ENCODE measurements at places on chromosomes 1 and 21.

DNA sequence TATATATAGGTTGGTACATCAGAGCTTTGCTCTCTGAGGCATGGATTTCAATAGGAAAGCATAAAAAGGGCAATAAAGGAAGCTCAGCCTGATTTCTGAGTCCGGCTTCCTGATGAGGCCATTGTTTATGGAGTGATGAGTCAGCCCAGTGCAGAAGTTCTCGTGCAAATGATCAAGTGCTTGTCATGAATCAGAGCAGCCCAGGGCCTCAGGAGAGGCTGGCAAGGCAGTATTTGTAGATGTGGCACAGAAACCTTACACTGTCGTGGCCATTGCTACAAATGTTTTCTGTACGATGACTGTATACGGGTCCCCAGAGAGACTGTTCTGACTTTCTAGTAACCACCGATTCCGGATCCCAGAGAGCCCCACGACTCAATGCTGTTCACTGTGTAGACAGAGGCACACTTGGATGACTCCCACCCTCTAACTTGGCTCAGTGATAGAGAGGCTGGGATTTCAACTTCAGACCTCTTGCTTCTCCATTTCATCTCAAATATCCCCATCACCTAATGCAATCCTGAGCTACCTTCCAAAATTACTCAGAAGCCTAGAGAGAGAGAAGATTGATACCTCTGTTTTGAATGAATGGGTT lies 26.8 kb downstream of the UMODL1 start:
- peak; percentile 55 for DNase-seq

GRCh38 chr1:19447550-19447949 lies 37.8 kb downstream of the CAPZB start:
- no peak for DNase-seq

GRCh38 chr21:36914244-36915013 lies 52.0 kb downstream of the HLCS start:
- no peak for DNase-seq

GRCh38 chr1:167137793-167138510 lies 44.1 kb downstream of the STYXL2 start:
- no peak for DNase-seq

GRCh38 chr1:206582971-206583706 lies 29.1 kb downstream of the EIF2D start:
- no peak for DNase-seq

DNA sequence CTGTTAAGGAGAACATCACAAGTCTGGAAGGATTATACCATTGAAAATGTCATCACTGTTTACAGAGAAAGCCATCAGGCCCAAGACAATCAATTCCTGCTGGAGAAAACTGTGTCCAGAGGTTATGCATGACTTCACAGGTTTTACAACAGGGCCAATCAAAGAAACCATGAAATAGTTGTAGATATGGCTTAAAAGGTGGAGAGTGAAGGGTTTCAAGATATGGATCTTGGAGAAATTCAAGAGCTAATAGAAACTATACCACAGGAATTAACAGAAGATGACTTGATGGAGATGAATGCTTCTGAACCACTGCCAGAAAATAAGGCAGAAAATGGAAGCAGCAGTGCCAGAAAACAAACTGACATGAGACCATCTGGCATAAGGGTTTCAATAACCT lies 30.2 kb downstream of the USP1 start:
- no peak for DNase-seq

DNA sequence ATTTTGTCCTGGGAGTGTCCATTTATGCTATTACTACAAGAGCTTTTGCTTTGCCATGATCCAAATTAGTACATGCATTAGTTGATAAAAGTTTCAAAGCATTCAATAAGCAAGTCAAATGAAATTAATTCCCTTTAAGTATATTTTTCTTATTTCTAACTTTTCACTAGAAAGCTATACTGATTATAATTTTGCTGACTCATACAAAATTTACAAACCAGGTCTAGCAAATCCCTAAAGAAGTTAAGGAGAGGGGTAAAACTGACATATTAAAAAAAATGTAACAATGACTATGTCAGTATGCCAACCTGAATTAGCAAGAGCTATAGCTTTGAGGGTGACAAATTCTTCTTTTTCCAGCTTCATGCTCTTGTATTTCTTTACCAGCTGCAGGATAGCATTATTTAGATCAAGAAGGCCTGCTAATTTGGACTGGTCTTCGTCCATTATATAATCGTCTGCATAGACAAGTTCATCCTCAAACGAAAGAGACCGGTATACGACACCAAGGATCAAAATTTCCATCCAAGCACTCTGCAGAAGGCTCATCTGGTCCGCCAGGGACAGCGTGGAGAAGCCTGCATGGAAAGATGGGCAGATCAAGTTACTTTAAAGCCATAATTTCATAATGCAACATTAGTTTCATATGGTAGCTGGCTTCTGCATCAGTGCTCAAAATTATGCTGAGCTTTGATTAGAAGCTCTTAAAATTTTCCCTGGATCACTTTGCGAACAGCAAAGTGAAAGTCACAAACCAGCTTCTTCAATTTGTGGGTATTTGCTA lies 95.8 kb upstream of the USH2A start:
- no peak for DNase-seq

- DNase-seq = no peak
These were observed 10.1 kb downstream of the VANGL2 start for GRCh38 chr1:160410406-160411005.

DNA sequence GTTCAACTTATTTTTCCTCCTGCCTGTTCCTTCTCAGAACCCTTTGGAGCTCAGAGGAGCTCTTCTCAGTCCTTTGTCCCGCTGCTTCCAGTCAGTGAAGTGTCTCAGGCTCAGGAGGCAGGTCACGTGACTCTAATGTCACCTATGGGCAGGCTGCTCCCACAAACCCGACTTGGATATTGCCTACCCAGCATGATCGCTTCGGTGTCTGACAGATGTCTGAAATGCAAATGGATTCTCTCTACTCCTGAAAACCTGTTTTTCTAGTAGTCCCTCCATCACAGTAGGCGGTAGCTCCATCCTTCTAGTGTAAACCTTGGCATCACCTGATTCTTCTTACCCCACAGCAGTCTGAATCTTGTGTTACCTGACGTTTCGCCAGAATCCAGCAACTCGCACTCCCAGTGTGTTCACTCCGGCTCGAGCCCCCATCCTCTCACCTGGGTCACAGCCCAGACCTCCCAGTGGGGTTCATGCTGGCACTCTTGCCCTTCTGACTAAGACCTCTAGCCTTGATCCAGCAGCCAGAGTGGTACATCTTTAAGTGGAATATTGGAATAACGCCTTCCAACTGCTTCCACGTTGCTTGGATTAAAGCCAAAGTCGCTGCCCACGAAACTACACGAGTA lies 5.4 kb downstream of the PADI6 start:
- no peak for DNase-seq

GRCh38 chr21:31798842-31799704 lies 67.2 kb upstream of the SCAF4 start:
- no peak for DNase-seq

DNA sequence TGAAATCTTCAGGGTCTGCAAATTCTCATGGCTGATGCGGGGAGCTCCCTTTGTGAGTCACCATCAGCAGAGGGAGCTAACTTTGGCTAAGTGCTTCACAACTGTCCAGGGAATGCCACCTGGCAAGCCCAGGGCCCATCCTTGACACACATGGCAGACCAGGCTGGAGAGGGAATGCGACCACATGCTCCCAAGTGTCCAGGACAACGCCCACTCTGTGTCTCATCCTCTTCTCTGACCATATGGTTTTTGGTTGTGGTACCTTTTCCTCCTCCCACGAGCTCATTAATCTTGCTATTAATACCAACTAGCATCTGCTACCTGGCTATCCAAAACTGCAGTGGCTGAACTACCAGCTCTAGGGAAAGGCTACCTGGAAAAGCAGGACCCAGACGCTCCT lies 37.1 kb upstream of the CLSTN1 start:
- DNase-seq = no peak

DNA sequence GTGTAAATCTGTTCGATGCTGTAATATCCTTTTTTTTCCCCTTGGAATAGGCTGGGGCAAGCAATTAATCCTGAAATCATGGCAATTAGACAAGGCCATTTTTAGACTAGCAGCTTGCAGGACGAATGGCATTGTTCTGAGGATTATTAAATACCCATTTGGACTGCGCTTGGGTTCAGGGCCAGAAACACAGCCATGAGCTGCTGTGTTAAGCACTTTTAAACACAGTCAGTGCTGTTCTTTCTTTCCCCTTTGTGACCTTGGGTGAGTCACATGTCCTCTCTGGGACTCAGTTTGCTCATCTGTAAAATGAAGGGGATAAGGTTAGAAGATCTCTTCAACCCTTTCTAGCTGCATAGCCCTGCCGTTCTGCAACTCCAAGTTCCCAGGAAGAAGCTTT lies 58.6 kb upstream of the C8B start:
- no peak for DNase-seq

DNA sequence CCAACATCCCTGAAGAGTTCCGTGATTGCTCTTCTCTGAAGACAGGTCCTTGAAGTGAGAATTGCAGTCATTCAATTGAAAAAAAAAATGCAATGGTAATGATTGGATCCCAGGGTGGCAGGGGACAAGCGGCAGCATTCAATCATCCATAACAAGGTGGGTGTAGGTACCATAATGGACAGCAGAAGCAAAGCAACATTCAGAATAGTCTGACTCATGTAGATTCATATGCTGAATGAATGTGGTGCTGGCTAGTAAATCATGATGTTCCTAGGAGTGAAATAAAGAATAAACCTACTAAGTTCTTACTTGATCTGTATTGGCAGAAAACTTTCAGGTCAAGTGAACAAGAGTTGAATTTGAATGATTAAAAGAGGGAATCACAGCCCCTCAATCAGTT lies 319.6 kb downstream of the GPATCH2 start:
- no peak for DNase-seq

DNA sequence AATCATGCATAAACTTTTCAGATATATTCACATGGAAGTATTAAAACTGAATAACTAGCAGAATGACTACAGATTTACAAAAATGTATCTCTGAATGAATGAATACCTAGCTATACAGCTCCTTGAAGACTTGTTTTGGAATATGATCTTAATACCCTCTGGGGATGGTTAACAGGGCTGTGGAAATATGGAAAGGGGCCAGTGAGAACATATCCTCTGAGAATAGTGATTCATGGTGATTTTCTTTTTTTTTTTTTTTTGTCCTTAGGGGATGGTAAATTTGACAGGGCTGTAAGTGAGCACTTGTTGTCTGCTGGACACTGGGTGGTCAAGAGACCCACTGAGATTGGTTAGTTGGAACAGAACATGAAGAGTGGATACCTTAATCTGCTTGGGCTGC lies 80.7 kb upstream of the HP1BP3 start:
- no peak for DNase-seq

DNA sequence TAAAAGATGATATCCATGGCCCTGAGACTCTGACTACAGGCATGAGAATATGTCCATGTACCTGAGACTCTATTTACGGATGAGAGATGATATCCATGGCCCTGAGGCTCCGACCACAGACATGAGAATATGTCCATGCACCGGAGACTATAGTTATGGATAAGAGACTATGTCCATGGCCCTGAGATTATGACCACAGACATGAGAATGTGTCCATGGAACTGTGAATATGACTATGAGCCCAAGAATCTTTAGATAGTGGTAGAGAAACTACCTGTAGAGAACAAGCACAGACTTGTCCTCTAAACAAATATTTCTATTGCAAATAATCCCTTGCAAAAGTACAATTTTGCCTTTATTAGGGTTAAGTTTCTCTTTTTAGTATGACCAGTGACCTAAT lies 263.2 kb downstream of the PCP4 start:
- no peak for DNase-seq

- no peak for DNase-seq
These were observed 6.8 kb downstream of the ODF2L start for GRCh38 chr1:86389307-86389706.

DNA sequence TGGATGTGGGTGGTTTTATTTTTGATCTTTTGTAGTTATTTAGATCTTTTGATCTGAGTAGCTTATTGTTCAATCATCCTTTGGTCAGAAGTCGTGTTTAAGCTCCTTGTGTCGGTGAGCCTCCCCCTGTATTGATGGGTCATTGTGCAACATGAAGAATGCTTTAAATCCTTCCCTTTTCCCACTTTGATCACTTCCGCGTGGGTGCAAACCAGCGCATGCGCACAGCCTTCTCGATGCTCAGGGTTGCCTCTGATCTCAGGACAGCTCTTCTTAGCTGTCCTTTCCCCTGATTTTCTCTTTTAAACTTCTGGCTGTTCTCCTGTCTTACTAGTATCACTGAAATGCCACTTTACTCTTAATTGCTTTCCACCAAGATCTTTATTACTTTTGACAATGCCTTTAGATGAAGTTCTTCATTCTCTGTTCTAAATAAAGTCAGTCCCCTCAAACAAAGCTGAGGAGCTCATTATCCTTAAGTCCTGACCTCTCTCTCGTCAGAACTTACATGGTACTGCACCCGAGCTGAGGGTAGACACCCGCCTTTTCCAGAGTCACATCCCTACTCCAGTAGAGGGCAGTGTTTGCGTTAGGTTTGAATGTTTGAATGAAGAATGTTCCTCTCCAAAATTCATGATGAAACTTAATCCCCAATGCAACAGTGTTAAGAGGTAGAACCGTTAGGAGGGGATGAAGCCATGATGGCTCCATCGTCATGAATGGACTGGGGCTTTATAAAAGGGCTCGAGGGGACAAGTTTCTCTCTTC lies 547.9 kb upstream of the TMPRSS15 start:
- no peak for DNase-seq

- DNase-seq = no peak
These were observed 184.5 kb upstream of the TNR start for GRCh38 chr1:175927944-175928343.

DNA sequence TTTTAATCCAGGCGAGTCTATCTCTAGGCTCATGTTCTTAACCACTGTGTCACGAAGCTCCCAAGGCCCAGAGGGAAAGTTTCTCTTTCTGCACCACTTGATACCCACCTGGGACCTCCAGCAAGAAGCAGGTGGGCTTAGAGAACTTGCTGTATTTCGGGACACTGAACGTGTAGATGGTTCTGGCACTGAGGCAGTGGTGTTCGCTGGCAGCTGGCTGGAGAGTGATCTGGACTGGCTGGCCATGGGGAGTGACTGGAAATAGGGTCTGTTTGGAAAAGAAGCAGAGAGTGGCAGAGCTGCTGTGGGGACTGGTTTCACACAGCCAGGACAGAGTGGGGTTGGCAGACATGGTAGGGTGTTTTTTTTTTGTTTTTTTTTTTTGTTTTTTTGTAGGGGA lies 16.4 kb upstream of the IL22RA1 start:
- DNase-seq = no peak

- no peak for DNase-seq
These were observed 40.2 kb upstream of the RBM15 start for GRCh38 chr1:110298991-110299390.

DNA sequence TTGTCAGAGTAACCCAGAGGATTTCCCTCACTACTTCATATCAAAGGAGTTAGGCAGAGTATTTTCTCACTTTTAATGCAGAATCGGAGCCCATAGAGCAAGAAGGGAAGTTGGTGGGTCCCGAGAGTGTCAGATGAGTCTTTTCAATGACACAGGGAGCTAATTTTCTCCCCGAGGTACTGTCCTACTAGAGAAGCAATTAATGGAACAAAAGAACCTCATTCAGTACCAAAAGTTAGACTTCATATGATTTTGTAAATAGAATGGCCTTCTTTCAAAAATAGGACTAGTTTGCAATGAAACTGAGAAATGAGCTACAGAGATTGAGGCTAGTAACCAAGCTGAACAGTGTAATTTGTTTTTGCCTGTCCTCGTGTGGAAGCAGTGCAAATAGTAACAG lies 3.9 kb downstream of the NCAM2 start:
- no peak for DNase-seq

- DNase-seq = no peak
These were observed 1360.4 kb downstream of the BRINP3 start for GRCh38 chr1:189117072-189117770.

All from HepG2 (cell line).